ENCODE measurements at places on chromosomes 3 and 15.

DNA sequence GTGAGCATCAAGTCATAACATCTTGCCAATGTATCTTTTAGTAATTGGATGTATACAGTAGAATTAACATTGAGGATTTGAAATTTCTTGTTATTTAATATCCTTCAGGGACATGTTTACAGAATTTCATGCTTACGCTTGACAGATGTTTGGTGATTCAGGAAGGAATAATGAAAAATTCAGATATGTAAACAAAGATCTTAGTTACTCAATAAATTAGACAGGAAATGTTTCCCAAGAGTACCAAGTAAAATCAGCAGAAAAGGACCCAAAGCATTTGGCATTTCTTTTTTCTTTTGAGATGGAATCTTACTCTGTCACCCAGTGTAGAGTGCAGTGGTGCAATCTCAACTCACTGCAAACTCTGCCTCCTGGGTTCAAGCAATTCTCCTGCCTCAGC, 4.7 kb upstream of the COL6A5 start:
- no peak for DNase-seq

- no peak for DNase-seq
These were observed 225.0 kb upstream of the PROK2 start for GRCh38 chr3:72009851-72010443.

GRCh38 chr3:72517336-72517735, 330.9 kb downstream of the SHQ1 start:
- no peak for DNase-seq

DNA sequence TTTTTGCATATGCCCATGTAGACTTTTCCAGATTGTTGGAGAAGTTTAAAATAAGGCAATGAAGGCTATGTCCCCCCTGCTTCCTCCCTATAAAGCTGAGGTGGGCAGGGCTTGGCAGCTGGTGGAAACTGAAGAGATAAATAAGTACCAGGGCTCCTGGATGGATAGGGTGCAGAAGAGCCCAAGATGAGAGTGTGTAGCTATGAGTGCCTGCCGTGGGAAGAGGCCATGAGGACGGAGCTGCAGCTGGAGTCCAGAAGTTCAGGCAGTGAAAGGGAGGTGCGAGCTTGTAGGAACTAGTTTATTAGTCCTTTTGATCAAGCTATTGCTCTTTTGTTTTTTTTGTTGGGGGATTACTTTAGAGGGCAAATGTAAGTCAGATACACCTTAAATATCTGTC, 52.4 kb downstream of the PHLDB2 start:
- no peak for DNase-seq

- DNase-seq = no peak
These were observed 39.6 kb downstream of the METTL6 start for GRCh38 chr3:15387735-15388134.

GRCh38 chr3:23404246-23404645, 201.1 kb downstream of the UBE2E2 start:
- no peak for DNase-seq

- no peak for DNase-seq
These were observed 32.5 kb downstream of the DCUN1D1 start for GRCh38 chr3:182947888-182948287.

DNA sequence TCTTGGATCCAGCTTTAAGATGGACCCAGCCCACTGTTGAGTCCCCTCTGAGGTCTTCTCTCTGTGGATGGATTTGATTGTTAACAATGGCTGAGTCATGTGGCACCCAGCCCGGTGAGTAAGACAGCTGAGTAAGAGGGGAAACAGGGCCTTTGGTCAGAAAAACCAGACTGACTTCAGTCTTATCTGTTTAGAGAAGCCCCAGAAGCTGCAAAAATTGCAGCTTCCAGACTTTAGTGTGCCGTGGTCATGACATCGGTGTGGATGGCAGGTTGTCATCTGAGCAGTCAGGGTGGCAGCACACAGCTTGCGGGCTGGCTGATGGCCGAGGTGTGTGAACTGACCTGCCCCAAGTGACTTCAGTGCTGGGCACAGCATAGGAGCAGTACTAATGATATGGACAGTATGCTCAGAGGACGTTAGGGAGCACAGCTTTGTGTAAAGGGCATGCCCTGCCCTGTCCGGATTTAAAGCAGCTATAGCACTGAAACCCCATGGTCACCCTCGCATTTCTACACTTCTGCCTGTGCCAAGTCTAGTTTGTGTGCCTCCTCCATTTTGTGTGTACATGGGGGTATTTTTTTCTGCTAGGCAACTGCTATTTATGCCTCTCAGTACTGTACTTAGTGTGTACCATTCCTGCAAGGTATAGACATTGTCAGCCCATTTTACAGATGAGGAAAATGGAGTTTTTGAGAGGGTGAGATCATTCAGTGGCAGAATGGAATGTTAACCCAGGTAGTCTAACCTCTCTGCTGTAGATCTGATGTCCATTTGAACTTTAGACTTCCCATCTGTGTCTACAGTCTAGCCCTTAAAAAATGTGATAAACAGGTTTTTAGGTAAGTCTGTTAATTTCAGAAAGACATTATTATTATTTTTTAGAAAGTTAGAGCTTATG, 44.4 kb downstream of the FLNB start:
- DNase-seq = peak; percentile 9

DNA sequence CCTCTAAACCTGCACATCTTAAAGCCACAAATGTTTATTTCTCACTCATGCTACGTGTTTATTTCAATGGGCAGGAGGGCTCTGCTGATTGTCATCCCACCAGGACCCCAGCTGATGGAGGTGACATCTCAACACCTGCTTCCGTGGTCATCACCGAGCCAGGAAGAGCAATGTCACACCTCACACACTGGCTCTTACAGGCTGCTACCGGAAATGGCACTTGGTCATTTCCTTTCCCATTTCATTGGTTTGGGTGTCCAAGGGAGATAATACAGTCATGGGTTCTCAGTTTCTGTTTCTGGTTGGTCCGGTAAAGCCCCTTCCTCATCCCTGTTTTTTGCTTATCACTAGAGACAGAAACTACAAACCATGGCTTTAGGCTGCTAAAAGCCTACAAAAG, 41.9 kb downstream of the ABHD2 start:
- no peak for DNase-seq

GRCh38 chr15:20340931-20341661, 200.5 kb downstream of the GOLGA6L6 start:
- no peak for DNase-seq

DNA sequence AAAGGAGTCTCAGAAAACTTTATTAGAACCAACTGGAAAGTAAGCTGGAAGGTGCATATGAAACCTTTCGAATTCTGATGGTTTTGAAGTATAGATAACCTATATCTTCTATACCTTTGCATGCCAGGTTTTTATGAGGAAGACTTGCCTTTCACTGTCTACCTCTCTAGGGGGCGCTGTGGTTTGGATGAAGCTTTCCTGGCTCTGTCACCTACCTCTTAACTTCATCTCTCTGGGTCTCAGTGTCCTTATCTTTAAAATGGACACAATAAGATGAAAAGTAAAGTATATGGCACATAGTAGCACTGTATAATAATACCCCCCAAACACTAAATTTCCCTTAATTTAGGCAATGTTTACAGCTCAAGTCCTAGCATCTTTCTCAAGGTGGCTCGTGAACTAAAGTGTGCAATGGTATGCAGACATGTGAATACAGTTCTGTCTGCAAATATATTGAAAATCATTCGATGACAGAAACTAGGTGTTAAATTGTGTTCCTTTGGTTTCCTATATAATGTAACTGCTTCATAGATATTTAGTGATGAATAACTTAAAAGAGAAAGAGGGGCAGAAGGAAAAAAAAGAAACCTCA, 314.3 kb downstream of the CHST2 start:
- no peak for DNase-seq

Data from activated CD4-positive, alpha-beta T cell treated with anti-CD3 and anti-CD28 coated beads for 4 hours (primary cell).